ENCODE measurements at places on chromosomes 2 and 18.
A peak's percentile ranks its signal among the peaks of the same experiment; 100 is the strongest.

DNA sequence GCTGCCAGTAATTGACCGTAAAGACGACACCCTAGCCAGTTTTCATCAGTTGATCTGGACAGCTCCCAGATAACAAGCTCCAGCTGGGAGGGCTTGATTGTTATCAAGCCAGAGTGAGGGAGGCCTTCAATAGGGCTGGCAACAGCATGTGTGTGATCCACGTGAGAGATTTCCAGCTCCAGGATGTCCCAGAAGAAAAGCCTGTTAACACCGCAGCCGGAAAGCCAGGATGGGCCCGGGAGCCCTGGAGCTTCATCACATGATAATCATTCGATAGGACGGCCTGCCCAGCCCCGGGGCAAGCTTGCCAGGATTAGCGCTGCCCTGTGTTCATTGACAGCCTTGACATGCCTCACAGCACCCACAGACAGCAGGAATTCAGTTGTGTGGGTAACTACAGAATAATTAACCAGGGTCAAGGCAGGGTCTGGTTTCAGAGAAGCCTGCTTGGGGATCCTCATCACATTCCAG, 182.5 kb downstream of the C1D start:
- peak; percentile 33 for DNase-seq

- DNase-seq: no peak
Observed at GRCh38 chr2:237293978-237294377, 120.0 kb downstream of the COL6A3 start.

DNA sequence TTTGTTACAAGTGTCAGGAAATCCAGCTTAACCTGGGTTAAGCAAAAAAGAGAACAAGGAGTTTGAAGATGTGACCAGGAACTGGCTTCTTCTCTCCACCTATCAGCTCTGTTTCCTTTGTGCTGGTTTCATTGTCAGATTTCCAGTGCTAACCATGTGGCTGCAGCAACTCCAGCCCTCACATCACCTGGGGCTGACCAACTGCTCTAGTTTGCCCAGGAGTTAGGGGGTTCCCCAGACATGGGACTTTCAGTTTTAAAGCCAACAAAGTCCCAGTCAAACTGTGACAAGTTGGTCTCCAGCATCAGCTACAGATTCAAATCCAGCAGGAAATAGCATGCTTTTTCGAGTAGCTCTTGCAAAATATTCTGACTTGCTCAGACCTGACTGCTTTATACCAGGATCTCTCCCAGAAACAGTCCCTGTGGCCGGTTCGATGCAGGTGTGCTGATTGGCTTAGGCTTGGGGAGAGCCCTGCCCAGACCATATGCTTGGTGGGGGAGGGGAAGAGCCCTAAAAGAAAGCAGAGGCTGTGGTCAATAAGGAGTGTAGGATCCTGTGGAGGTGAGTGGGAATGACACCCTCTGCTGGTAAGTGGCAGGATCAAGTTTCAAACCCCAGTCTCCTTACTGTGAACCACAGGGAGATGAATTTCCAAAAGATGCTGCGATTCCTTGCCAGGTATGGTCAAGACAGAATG, 49.5 kb downstream of the KCNE4 start:
- DNase-seq: peak; percentile 55

GRCh38 chr2:56522605-56523089, 338.9 kb downstream of the CCDC85A start:
- DNase-seq: no peak

DNA sequence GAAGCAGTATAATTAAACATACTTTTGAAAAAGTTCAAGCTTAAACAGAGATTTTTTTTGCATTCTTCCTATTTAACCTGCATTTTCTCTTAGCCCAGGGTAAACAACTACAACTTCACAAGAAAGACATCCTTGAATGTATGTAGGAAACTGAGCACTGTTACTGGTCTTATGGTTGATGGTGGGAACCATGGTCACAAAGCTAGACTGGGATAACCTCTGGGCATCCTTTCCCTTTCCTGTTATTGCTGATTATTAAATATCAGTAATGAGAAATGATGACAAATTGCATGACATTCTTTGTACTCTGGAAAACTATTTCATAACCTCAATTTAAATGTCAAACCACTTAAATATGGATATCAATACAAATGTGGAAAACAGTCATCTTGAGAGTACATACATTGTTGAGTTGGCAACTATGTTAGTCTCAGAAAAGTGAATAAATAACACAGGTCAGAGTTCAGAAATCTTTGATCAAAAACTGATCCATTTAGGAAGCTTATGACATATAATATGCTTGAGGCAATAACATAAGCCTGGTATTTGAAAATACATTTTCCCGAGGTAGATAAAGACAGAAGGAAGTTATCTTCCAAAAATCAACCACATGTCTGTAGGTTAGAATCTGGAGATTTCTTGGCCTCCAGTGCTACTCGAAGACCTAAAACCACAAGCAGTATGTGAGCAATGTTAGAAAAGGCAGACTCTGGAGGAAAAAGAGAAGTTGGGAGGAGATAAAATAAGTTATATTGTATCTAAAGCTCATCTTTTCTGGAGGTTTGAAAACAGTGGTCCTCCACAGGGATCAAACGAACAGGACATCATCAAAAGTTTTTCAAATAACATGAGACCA, 65.2 kb upstream of the ST8SIA5 start:
- DNase-seq: no peak

GRCh38 chr2:187995556-187995955, 296.1 kb upstream of the GULP1 start:
- no peak for DNase-seq

All from neural progenitor cell (in vitro differentiated cells).